ENCODE measurements at places on chromosomes 12 and 14.

GRCh38 chr12:133221241-133221640 is 14.4 kb downstream of the ANHX start:
- no peak for DNase-seq

DNA sequence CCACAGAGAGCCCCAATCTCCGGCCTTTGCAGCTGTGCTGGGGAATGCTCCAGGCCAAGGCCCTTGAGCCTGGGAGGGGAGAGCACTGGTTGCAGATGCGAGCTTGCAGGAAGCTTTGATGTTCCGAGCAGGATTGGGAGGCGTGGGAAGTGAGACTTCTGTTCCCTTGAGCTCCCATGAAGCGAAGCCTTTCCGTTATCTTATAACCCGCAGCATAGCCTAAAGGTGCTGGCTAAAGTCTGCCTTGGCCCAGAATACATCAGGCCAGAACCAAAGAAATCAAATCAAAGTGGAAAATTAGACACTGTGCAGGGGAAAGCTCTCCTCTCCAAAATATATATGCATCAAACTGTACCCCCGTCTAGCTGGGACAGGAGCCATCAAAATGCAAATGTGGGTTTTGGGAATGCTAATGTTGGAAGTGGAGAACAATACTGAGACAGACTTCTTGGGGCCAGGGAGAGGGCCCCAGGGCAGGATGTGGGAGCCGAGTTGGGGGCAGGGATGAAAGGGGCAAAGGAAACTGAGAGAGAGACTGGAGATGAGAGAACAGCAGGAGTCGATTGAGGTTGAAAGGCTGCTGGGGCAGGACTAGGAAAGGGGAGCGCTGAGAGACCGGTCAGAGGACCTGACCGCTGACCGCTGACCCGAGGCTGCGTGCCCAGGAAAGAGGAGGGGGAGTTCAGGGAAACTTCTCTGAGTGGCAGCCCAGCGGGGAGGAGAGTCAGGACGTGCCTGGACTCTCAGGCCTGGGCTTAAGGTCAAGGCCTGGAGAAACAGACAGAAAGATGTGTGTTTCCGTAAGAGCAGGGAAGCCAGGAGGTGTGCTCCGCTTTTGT is 152.2 kb upstream of the PARP11 start:
- no peak for DNase-seq

- DNase-seq: no peak
Observed at GRCh38 chr12:70383484-70383883, 17.4 kb downstream of the KCNMB4 start.

GRCh38 chr14:75917322-75917945 is 64.4 kb downstream of the TGFB3 start:
- no peak for DNase-seq

DNA sequence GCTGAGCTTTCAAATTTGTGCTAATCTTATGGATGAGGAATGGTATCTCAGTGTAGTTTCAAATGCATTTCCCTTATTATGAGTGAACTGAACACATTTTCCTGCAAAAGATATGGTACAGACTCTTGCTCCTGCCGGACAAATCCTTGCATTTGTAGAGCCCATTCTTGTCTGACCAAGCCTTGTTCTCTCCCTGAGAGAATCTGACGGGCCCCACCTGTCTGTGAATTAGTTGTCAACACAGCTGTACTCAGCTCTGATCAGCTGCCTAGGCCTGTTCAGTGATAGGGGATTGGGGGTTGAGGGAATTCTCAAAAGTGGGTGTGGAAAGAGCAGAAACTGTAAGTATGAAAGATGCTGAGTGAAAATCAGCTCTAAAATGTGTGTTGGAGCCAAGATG is 42.8 kb upstream of the SCN8A start:
- peak; percentile 46 for DNase-seq

DNA sequence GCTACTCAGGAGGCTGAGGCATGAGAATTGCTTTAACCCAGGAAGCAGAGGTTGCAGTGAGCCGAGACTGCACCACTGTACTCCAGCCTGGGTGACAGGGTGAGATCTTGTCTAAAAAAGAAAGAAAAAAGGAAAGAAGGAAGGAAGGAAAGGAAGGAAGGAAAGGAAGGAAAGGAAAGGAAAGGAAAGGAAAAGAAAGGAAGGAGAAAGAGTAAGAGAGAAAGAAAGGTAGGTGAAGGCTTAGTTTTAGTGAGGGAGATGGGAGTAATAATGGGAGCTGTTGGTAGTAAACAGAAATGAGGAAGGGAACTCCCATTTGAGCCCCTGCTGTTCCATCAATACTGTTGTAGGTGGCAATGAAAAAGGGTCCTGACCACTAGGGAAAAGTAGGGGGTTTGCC is 28.8 kb downstream of the SLC24A4 start:
- DNase-seq: no peak

DNA sequence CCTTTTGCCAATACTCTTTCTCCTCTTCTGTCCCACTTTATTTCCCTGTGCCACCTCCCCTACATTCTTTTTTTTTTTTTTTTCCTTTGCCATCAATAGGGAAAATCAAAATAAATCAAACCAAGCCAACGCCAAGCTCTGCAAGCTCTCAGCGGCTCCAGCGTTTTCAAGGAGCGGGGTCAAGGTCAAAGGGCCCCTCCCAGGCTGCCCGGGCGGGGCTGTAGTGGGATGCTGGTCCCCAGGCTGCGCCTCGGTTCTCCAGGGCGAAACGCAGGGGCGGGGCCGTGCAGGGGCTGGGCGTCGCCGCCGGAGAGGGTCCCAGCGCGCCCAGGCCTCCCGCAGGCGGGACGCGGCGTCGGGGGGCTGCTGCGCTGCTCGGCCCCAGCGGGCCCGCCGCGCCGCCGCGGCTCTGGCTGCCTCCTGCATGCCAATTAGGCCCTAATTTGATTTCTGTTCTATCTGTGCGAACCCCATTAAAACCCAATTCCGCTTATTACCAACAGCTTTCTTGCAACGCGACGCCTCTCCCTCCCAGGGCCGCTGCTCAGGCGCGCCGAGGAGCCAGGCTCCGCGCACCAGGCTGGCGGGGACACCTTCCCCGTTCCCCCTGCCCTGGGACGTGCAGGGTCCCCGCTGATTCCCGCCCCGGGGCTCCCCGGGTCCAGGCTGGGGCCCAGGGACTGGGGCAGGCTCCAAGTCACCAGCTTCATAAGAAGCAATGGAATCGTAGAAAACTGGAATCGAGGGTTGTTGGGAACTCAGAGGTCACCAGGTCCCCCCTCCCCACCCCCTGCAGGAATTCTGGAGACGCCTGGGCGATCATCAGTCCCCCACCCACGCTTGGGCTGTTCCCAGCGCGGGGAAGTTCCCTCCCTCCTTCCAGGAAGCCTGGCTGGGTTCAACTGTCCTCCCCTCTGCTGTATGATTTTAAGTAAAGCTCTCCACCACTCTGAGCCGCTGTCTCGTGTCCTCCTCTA is 50.7 kb upstream of the MAP1LC3B2 start:
- DNase-seq: peak; percentile 67

- DNase-seq: no peak
Observed at GRCh38 chr12:65532764-65533163, 254.3 kb downstream of the MSRB3 start.

GRCh38 chr14:35573911-35574310 is 39.9 kb downstream of the INSM2 start:
- DNase-seq: peak; percentile 61

DNA sequence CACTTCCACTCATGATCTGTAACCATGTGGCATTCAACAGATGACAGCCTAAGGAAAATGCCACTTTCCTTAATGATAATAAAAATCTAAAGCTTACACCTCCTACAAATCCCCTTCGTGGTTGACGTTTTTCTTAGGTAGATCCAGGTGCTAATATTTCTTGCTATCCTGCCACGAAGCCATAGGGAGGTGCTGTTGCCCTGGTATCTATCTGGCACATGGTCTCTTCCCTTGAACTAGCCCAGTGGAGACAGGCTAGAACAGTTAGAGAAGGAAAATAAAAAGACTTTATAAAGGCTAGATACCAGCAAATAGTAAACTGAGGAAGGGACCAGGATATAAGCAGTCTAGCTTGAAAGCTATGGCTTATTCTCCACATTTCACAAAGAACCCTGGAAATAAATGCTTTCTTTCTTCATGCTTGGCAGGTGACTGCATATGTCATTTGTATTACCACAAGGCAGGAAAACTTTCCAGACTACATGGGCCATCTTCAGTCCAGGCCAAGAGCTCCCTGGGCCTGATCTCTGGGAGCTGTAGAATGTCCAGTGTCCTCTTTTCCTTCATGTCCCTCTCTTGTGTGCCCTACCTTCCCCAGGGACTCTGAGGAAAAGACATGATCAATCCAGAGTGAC is 15.3 kb downstream of the SPIC start:
- DNase-seq: peak; percentile 63

- no peak for DNase-seq
Observed at GRCh38 chr12:49483619-49484018, 55.2 kb upstream of the KCNH3 start.

- DNase-seq: no peak
Observed at GRCh38 chr14:50744231-50744630, 76.1 kb upstream of the SAV1 start.

DNA sequence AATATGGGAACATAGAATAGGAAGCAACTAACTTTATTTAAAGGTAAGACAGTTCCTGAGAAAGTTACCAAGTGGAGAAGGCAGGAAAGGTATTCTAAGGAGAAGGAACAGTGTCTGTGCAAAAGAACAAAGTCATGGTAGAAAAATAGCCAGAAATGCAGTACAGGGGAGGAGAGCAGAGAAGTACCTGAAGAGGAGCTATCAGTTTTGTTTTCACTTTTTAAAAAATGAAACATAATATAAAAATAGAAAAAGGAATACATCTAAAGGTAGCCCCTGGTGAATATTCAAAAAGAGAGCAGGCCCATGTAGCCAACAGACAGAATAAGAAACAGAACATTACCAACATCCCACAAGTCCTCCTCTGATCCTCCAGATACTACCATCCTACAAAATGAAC is 408.7 kb downstream of the ADAMTS20 start:
- no peak for DNase-seq

GRCh38 chr12:22002430-22002829 is 43.6 kb upstream of the CMAS start:
- DNase-seq: no peak

DNA sequence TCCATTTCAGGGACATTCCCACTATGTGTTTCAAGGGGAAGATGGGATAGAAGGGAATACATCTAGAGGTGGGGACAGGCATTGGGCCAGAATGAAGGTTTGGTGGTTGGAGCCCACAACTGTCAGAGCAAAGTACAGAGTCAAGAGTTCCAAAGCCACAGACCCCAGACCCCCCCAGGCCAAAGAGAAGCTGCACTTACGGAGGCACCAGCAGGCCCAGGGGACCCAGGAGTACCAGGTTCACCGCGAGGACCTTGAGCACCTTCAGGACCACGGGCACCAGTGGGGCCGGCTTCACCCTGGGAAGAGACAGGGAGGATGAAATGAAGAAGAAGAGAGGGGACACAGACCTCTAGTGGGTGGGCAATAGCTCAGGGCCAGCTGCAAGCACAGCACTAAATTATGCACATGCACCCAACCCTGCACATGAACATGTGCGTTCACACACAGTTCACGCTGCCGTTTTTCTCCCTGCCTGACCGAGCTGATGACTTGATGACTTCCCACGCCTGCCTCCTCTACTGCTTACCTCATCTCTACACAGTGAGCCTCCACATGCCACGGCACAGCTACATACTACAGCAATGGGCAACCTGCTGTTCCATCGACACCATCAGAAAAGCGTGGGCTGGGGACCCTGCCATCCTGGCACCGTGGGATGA is 16.7 kb downstream of the COL2A1 start:
- no peak for DNase-seq

DNA sequence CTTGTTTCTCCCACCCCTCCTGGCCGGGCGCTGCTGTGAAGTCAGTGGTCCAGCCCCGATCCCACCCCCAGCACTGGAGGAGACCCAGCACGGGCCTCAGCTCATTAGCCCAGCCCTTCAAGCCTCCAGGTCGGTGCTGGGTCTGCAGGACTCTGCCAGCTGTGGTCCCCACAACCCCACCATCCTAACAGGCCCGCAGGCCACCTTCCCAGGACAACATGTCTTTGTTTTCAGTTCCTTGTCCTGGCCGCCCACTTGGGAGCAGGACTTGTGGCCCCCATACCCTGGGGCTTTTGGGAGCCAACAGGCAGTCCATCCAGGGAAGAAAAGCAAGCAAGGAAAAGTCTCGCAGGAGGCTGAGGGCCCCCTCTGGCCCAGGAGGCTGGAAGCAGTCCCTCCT is 60.0 kb downstream of the HRK start:
- DNase-seq: no peak

DNA sequence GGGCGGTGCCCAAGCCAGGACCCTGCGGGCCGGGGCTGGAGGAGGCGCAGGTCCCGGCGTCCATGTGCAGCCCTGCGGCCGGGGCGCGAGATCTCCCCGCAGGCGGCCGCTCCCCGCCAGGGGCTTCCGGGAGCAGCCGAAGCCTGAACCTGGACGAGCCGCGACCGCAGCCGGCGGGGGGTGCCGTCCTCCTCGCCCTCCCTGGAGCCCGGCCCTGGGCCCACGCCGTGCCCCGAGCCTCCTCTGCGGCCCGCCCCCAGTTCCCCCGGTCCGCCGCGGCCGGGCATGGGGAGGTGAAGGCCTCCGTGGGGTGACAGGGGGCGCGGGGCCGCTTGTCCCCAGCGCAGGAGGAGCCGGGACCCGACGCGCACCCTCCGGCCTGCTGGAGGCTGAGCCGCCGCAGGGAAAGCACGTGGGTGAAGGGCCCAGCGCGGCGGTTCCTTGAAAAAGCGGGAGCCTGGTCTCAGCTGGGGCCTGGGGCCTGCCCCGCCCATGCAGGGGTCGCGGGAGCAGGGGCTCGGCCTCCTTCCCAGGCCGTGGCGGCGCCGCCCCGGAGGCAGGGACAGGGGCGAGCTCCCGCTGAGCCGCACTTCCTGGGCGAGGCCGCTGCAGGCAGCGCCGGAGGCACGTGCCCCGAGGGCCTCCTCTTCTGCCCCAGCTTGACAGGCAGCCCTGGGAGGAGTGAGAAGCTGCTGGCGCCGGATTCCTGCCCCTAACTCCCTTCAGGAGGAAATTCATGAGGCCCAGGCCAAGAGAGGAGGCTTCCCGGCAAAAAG is 55.6 kb upstream of the PPP2R5C start:
- no peak for DNase-seq

- peak; percentile 52 for DNase-seq
Observed at GRCh38 chr12:17954788-17955187, 135.2 kb downstream of the RERGL start.

All from NCI-H82 (cell line).